ENCODE measurements at places on chromosomes 16 and 17.

DNA sequence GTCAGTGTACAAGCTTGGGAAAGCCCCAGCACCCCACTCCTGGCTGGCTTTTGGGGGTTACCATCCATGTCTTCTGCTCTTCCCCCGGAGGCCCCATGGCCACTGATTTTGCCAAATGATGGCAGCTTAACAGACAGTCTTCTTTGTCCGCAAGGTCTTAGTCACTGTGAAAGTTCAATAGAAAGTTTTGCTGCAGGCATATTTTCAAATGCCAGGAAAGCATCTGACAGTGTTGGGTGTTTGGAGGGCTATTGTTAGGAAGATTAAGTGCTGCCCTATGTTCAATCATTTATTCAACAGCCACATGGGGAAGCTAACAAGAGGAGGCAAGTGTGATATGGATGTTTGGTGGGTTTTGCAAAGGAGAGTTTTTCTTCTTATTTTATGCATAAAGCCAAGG lies 122.4 kb downstream of the TOX3 start:
- DNase-seq, result no peak

- no peak for DNase-seq
Observed at GRCh38 chr17:44904001-44904984, 5.0 kb upstream of the EFTUD2 start.

- no peak for DNase-seq
Observed at GRCh38 chr17:59892251-59892923, 356 bp downstream of the TUBD1 start.

- DNase-seq, result no peak
Observed at GRCh38 chr16:30929167-30929566, 5.8 kb downstream of the FBXL19 start.

GRCh38 chr16:4207683-4208340 lies 34.1 kb downstream of the SRL start:
- no peak for DNase-seq

- no peak for DNase-seq
Observed at GRCh38 chr16:57893559-57894389, 77.2 kb downstream of the CNGB1 start.

DNA sequence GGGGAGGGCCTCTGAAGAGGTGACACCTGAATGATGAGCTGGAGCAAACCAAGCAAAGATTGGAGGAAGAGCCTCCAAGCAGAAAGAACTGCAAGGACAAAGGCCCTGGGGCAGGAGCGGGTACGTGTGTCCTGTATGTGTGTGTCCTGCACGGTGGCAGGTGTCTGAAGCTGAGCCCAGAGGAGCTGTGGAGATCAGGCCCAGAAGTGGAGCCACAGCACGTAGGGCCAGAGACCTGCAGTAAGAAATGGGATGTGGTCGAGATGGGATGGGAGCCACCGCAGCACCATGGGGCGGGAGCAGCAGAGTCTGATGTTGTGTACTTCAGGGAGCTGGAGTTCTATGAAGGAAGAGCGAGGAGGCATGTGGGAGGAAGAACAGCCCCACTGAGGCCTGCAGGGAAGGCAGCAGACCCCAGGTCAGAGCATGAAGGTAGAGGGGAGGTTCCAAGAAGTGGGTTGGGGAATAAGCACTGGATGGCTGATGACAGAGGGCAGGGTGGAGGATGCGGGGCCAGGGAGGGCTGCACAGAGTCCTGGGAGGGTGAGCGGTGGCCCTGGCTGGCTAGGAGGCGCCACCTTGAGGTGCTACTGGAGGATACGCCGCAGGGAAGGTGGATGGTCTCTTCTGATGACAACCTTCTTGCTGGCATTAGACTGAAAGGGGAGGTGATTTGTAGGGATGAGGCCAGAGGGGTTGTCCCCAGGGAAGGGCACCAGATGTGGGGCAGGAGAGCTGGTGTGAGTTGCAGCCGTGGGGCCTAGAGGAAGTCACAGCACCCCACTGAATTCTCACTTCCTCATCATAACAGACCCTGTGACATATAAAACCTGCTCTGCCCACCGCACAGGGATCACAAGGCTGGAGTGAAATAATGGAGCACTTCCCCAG lies 10.6 kb upstream of the CETP start:
- peak; percentile 47 for DNase-seq

GRCh38 chr16:79310710-79311109 lies 289.8 kb downstream of the MAF start:
- DNase-seq, result peak; percentile 45

- no peak for DNase-seq
Observed at GRCh38 chr16:50469121-50469743, 79.0 kb upstream of the NKD1 start.

GRCh38 chr17:75639327-75639726 lies 6.1 kb downstream of the SMIM5 start:
- DNase-seq, result peak; percentile 17

DNA sequence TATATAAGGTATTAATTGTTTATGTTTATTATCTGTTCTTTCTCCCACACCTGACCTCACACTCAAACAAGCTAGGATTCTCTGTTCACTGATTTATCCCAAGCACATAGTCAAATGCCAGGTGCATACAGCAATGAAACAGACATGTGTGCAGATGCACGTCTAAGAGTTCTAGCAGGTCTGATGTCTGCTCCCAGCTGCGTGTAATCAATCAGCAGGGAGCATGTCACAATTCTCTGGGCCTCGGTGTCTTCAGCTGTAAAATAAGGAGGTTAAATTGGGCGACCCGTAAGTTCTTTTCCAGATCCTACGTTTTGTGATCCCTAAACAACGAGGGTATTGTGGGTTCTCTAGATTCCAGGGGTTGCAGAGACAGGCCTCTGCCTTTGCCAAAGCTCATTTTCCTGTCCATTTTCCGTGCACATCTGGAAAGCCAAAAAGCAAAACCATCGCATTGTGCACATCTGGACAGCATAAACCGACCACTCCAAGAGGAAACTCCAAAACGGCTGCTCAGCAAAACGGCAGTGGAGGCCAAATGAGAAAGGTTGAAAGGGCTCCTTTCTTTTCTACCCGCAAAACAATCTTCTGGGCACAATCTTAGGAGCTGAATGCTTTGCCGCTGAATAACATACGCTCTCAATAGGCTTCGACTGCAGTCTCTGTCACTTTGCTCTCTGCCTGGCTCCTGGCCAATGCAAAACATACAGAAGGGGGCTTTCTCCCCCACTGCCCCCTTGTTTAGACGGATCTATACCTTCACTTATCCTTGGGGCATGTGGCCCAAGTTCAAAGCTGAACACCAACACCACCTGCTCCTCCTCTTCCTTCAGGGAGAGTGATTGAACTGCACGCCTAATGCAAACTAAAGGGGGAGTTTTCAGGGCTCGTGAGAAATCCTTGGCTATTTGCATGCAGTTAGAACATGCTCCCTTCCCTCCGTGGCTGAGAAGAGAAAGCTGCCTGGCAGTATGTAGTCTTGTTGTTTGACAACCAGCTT lies 426.3 kb downstream of the SLC39A11 start:
- DNase-seq, result peak; percentile 73

GRCh38 chr16:25988084-25988483 lies 296.3 kb downstream of the HS3ST4 start:
- no peak for DNase-seq

DNA sequence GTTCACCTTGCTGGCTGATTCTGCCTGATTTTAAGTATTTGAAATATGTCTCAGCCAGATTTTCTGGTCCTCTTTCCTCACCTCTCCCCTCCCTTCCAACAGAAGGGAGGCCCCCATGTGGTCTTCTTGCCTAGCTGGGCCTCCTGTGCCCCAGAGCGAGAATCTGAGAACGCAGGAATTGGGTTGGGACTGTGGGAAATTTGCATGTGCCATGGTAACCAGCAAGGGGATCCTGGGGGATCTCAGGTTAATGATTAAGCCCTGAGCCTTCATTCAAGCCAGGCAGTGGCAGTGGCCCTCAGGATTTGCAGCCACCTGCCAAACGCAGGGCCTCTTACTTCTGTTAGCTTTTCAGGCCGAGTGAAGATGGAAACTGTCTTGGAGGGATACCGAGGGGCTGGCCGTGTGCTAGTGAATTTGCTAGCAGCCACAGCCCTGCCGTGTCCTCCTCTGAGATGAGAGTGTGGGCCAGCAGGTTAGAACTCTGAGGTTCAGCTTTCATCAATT lies 40.2 kb downstream of the KSR1 start:
- DNase-seq, result no peak

- no peak for DNase-seq
Observed at GRCh38 chr16:10579575-10579964, 828 bp downstream of the EMP2 start.

GRCh38 chr16:23079675-23080301 lies 69.5 kb downstream of the USP31 start:
- no peak for DNase-seq

- DNase-seq, result no peak
Observed at GRCh38 chr16:89133457-89134127, 38.0 kb upstream of the CDH15 start.

DNA sequence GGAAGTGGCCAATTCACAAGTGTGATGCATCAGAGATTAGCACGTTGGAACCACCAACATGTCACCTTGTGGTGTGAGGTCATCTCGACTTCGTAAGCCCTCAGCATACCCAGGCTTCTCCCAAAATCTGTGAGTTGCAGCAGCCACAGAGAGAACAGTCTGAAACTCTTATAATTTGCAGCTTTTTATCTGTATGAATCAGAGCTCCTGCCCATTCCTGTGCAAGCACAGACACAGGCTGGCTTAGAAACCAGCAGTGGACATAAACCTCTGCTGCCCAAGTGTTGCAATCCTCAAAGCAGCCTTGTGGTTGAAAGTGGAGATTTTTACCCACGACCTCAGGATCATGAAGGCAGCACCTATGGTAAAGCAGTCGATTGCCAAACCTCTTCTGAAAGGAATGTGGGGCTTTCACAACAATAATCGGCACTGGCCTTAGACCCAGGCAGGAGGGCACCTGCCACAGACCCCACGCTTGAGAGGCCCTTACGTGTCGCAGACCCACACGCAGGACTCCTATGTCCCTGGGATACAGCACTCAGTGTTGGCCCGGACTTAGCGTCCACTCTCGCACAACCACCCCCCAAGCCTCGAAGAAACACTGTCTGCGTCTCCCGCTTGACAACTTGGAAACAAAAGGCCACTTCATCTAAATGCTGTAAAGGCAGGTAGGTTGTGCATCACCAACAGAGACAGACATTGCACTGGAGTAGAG lies 24.5 kb upstream of the OSGIN1 start:
- no peak for DNase-seq

GRCh38 chr17:77127735-77128361 lies 12.9 kb upstream of the SEC14L1 start:
- peak; percentile 65 for DNase-seq

GRCh38 chr17:76384987-76385891 lies 830 bp downstream of the SPHK1 start:
- no peak for DNase-seq

GRCh38 chr16:85479972-85480726 lies 133.0 kb upstream of the GSE1 start:
- no peak for DNase-seq

- no peak for DNase-seq
Observed at GRCh38 chr17:57652811-57653210, 92.3 kb downstream of the CCDC182 start.

DNA sequence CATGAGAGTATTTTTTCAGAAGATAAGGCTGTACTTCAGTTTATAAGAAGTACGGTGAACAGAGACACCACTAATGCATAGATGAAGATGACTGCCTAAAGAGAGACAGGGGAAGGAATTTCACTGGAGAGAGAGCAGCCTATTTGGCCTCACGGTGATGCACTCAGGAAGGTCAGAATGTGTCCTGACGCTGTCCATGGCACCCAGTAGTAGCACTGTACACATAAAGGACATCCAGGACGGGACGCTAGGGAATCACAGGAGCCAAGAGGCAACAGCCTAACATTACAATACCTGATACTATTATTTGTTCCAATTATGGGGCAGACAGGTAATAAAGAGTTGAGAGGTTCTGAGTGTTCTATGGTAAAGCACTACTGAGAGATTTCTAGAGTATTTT lies 24.9 kb upstream of the LRRC37A start:
- DNase-seq, result no peak

GRCh38 chr17:80474961-80475909 lies 1.2 kb downstream of the NPTX1 start:
- DNase-seq, result no peak

DNA sequence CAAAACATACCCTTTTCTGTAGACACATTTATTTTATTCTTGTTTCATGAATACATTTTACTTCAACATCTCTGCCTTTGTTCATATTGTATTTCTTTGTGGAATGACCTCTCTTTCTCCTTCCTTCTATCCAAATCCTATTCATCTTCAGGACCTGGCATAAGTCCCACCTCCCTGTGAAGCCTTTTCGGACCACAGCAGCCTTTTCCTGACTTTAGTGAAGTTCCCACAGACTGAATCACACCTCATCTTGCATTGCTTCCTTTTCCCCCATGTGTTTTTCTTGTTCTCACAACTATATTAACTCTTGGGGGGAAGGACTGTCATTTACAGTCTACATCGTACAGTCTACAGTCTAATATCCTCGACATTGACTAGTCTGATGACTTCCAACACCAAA lies 58.2 kb downstream of the MFSD11 start:
- no peak for DNase-seq

- no peak for DNase-seq
Observed at GRCh38 chr17:41925991-41926590, 4.3 kb upstream of the ODAD4 start.

- no peak for DNase-seq
Observed at GRCh38 chr16:51327001-51327400, 175.9 kb upstream of the SALL1 start.

- peak; percentile 61 for DNase-seq
Observed at GRCh38 chr17:29567554-29568330, 759 bp upstream of the TP53I13 start.

- no peak for DNase-seq
Observed at GRCh38 chr17:64413513-64413912, 22.9 kb upstream of the PECAM1 start.

DNA sequence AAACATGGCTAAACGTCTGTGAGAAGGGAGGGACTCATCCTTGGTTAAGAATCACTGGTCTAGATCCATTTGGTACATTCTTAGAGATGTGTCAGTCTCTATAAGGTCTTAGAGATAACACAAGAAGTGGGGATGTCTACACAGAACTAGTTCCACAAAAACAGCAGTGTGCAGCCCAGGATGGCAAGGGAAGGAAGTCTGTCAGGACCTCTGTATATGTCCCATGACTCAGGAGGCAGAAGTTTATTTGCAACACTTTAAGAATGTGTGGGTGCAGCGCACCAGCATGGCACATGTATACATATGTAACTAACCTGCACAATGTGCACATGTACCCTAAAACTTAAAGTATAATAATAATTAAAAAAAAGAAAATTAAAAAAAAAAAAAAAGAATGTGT lies 548.5 kb upstream of the SOX9 start:
- no peak for DNase-seq

DNA sequence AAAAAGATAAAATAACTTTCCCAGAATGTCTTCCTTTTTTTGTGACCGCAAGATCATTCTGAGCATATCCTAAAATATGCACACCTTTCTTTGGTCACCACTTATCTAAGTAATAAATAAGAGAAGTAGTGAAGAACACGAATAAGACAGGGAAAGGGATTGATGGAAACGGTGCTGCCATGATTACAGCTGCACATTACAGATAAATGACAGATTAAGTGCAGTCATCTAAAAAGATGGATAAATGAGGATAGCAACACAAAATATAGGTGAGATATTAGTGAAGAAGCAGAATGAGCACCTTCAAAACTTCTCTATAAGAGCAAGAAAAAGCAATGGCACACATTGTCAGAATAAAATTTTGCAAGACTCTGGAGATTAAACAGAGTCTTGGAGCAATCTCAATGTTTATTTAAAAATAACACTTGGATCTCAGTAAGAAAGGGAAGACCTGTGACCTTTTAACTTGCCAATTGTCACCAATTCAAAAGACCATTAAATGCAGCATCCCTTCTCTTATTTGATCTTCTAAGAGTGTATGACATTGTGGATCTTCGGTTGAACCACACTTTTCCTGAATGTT lies 567.1 kb downstream of the KCNJ2 start:
- no peak for DNase-seq
